Stimulated activated CD4-positive, alpha-beta T cell treated with anti-CD3 and anti-CD28 coated beads, Interleukin-1b, Interleukin-23, amount 100 ng/mL, for 48 hours (primary cell): ENCODE measurements at places on chromosomes 11 and 22.

DNA sequence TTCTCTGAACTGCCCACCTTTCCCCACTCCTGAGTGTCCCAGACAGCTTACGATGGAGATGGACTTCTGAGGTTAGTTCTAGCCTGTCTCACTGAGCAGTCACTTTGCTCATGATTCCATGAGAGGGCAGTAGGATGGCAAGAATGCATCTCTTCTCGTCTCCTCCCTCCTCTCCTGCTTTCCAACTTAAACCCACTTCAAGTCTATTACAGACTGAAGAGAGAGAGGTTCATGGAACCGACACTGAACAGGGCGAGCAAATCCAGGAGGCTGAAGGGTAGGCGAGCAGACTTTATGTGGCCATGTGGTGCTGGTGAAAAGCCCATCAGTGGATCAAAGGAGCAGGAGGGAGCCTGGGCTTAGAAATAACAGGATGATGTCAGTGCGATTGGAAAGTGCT, 38.6 kb downstream of the CEP164 start:
- DNase-seq: no peak

DNA sequence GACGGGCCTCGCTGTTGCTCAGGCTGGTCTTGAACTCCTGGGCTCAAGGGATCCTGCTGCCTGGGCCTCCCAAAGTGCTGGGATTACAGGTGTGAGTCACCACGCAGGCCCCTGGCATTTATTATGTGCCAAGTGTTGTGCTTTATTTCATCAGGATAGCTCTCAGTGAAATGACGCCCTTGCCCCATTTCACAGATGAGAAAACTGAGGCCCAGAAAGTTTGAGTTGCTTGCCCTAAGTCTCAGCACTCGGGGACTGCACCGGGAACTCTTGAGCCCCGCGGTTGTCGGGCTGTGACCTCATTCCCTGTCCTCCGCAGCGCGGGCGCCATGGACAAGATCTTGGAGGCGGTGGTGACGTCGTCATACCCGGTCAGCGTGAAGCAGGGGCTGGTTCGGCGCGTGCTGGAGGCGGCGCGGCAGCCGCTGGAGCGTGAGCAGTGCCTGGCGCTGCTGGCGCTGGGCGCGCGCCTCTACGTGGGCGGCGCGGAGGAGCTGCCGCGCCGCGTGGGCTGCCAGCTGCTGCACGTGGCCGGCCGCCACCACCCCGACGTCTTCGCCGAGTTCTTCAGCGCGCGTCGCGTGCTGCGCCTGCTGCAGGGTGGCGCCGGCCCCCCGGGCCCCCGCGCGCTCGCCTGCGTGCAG, 7.3 kb downstream of the USP35 start:
- DNase-seq: no peak

- DNase-seq: no peak
Observed at GRCh38 chr11:120039039-120039438, 98.9 kb downstream of the TRIM29 start.

DNA sequence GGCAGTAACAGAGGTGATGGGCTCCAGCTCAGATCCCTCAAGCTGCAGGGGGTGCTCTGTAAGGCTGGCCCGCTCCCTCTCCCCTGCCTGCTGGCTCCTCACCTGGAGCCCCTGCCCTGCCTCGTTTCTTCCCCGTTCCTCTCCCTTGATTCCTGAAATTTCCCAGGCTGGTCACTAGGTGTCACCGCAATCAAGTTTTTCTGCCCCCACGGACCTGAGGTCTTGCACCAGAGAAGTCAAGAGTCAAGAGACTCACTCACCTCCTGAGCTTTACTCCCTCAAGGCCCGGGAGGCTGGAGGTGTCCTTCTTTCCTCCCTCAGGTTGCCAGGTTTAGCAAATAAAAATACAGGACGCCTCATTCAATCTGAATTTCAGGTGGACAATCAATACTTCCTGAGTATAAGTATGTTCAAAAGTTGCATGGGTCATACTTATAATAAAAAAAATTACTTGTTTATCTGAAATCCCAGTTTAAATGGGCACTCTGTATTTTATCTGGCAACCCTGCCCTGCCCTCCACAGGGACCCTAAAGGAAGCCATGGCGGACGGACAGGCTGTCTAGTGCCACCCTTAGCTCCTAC, 69.2 kb downstream of the SCUBE1 start:
- peak; percentile 40 for DNase-seq

DNA sequence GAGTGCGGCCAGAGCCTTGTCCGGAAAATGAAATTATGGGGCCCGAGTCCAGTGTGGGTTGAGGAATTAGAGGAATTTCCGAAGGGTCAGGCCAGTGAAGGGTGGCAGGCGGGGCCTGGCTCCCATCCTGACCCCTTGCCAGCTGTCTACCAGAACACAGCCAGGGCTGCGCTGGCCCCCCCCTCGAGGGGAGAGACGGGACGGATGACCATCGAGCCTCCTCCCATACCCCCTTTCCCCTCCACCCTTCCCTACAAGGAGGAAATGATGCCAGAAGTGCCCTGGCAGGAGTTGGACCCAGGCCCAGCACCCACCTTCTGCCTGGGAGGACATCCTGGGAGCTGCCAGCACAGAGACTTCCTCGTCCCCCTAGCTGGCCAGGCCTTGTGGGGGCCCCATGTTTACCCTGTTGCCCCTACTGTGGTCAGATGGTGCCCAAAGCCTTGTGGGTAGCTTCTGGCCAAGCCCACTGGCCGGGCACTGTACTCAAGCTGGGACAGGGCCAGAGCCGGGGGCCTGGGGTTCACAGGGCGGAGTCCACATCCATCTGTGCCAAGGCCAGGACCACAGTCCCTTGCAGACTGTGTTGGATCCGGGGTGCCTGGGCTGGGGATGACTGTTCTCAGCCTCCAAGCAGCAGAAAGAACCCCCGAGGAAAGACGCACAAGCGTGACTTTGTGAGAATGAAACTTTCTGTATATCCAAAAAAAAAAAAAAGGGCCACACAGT, 20.8 kb downstream of the ARVCF start:
- DNase-seq: no peak

DNA sequence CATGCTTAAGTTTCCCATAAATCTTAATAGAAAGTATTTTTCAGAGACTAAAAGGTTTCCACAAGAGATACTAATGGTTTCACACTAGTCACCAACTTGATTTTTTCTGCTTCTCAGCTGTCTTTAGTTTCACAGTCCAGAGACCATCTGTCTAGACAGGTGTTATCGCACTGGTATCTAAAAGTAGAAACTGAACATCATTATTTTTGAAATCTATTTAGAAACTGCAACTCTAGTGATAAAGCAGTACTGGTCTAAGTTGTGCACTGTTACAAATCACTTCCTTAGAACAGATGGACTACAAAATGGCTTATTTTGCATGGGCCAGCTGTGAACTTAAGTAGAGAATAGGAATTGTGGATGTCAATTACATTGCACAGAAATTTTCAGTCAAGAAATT, 78.0 kb downstream of the CNTN5 start:
- no peak for DNase-seq

DNA sequence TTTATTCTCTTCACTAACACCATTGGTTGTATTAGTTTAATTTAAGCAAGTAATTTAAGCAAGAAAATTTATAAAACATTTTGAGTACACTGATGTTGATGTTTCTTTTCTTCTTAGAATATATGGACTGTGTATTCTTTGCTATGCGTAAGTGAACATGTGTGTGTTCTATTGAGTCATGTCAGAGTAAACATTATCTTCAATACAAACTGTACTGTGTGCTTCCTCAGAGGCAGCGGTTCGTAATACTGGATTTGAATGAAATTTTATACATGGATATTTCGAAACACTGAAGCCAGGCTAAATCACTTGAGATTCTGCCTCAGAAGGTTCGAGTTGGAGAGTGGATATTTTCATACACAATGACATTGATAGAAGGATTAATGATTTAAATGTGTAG, 452.6 kb downstream of the LUZP2 start:
- DNase-seq: no peak
